ENCODE measurements at places on chromosomes 7 and 10. TPM values are rescaled to one million over a fixed set of nuclear protein-coding genes. Genes with fewer than 3 reads are reported as not detected.

- no peak for DNase-seq
These were observed 131.3 kb upstream of the NRP1 start for GRCh38 chr10:33465747-33466146.

GRCh38 chr7:98956469-98956868 is 78.1 kb downstream of the TRRAP start:
- no peak for DNase-seq

PPP1R17 gene
- not detected for total RNA-seq

DNA sequence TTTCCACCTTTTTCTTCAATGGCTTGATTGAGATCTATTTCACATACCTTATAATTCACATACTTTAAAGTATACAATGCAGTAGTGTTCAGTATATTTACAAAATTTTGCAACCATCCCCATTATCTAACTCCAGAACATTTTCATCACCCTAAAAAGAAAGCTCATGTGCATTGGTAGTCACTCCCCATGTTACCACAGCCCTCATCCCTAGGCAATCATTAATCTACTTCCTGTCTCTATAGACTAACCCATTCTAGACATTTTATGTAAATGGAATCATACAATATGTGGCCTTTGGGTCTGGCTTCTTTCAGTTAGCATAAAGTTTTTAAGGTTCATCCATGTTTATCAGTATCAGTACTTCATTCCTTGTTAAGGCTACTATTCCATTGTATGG is 214.2 kb downstream of the WDR11 start:
- no peak for DNase-seq

DNA sequence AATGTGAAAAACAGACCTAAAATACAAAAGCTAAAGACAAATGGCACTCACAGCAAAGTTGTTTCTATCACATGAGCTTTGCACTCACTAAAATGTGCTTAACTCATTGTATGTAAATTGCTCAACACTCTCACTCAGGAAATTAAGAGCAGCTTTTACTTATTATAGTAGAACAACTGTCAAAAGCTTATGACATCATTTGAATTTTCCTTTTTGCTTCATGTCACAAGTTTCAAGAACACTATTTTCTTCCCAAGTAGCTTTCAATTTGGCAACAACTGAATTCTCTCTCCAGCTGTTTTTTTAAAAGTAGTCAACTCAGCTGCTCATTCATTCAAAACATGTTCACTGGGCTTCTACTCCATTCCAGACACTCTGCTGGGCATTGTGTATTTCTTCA is 46.9 kb downstream of the ATE1 start:
- no peak for DNase-seq

DNA sequence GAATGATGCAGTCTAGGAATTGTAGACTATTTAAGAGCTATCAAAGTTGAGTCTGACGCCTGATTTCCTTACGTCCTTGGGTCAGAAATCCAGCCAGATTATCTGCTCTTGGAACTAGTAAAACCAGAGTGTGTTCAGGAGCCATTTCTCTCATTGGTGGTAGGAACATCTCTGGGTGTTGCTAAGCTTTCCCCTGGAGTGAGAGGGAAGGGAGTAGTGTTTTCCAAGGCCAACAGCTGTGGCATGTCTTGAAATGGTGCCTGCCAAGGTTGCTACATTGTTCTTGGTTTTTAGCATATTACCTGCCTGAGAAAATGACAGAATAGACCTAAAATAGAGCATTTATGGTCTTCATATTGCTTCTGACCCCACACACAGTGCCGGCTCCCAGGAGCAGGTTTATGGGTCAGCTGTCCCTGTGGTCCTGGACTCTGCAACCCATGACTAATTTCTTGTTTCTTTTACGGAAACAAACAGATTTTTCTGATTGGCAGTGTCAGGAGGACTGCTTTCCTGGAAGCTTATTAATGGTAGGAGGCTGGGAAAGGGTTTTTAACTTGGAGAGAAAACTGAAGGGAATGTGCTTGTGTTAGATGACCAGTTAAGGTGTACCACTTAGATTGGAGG is 17.5 kb downstream of the GBF1 start:
- DNase-seq, result no peak

GPRIN2 gene
- total RNA-seq, result not detected

- DNase-seq, result no peak
These were observed 277.7 kb upstream of the KAT6B start for GRCh38 chr10:74548676-74549075.

GNGT1 gene
- not detected for total RNA-seq

DNA sequence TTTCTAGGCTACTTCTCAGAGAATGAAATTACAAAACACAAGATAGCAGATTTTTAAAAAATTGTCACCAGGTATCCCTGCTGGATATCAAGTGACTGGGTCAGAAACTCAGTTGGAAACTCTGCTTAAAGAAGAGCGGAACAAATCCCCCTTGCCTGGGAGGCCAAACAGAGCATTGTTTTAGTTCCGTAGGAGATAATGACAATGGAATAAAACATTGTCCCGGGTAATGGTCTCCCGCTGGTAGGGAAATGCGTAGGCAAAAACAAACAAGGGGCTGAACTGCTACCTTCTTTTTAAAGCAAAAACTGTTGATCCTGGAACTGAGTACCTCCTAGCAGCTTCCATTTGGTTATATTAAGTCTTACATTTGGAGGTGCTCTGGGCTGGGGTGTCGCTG is 21.3 kb upstream of the VAX1 start:
- no peak for DNase-seq

DNA sequence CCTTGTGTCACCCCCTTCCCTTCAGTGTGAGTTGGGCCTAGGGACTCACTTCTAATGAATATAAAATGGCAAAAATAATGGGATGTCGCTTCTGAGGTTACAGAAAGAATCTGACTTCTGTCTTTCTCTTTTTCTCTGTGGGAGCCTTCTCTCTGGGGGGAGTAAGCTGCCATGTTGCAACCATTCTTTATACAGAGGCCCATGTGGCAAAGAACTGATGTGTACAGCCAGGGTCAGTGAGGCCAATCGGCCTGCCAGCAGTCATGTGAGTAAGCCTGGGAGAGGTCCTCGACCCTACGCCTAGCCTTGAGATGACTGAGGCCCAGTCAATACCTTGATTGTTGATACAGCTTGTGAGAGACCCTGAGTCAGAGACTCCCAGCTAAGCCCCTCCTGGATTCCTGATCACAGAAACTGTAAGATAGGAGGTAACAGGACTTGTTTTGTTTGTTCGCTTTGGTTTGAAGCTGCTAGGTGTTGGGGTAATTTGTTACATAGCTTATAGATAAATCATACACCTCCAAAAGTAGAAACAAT is 1.7 kb downstream of the TCAF1 start:
- no peak for DNase-seq

DNA sequence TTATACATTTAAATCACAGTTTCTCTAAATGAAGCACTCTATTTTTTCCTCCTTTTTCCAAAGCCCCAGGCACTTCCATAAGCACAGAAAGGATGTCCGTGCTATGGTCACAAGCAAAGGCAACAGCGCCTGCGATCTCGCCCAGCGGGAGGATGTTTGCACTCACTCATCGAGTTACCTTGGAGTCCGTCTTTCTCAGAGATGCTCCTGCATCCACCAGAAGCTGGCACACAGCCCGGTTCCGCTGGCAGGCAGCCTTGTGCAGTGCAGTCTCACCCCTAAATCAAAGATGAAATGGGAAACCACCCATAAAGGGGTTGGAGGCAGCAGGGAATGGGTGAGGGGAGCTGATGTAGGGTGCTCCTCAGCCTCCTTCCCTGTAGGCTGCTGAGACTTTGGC is 51.9 kb upstream of the PTN start:
- no peak for DNase-seq

DNA sequence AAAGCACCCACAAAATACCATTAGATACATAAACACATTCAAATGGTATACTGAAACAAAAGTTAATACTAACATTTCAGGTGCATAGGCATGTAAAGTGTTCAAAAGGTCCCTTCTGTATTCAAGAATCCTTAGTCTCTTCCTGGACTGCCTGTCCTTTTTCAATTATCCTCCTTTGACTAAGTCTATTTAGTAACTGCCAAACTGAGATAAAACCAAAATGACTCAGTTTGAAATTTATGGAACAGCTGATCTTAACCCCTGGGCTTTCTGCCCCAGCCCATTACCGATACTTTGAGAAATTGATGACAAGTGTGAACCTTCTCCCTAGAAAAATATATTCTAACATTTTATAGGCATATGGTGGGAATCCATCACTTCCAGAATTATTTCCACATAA is 5.4 kb downstream of the EPC1 start:
- DNase-seq, result no peak

DNA sequence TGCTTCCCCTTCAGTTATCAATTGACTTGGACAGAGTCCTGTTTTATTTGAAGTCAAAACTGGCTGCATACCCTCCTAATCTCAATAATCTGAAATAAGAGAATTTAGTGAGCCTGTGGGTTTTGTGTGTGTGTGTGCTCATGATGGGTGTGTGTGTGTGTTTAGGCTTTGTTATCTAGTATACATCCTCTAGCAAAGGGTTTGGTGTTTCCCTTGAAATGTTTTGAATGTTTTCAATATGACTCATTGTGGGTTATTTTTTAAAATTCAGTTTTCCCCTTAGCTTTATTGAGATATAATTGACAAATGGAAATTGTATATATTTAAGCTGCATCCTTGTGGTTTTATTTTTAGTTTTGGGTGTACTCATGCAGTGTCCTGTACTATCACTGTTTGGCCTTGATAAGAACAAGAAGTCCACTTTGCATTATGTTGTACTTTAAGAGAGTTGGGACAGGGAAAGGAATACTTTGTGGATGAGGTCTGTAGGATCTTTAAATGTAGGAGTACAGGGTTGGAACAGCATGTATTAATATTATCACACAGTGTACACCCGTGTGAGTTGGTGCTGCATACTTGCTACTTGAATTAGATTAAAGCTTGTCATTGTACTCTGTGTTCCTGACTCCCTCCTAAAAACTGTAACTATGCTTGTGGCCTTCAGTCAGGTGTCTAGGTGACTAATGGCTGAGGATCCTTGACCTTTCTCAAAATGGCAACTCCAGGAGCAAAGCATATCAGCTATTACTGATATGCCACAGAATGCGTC is 58.3 kb downstream of the VCL start:
- DNase-seq, result peak; percentile 24

DNA sequence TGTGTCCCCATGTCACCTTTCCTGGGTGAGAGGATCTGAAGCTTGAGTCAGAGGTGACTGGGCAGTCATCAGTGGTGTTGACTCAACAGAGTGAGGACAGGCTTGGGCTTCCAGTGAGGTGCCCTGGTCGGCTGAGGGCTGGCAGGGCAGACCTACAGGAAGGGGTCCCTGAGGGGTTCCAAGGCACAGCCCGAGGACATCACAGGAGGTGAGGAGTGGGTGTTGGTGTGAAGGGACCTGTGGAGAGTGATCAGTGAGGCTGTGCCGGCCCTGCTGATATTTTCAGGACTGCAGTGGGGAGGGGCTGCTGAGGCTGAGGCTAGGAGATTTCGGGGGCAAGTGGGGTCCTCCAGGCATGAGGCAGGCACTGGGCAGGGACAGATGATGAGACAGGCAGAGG is 545.5 kb downstream of the TCERG1L start:
- DNase-seq, result no peak

DNA sequence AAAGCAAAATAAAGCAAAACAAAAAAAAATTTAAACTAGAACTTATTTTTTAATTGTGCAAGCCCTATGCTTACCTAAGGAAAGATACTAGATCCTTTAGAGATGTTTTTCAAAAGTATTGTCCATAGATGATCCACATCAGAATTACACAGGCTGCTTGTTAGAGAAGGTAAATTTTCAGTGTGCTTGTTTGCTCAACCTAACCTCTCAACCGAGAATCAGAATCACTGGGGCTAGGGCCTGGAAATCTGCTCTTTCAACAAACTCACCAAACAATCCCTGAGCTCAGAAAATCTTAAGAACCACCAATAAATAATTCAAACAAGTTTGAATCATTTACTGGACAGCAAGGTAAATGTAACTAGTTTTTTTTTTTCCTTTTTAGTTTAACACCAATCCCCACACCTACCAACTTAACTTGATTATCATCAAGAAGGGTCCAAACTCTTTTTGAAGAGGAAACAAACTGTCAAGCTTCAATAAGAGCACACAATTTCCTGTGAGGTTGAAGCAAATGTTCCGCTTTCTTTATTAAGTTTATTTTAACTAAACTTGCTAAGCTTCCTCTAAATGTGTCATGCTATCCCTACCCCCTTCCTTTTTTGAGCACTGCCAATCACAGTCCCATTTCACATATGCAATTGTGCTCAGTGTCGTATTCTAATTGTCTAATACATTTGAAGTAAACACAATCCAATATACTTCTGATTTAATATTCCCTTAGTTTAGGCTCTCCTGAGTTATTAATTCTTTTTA is 7.4 kb upstream of the TSPAN33 start:
- no peak for DNase-seq

GRCh38 chr10:129780901-129781795 is 182.9 kb downstream of the EBF3 start:
- DNase-seq, result no peak

JAZF1 gene
- total RNA-seq, result 7.9 TPM

- DNase-seq, result no peak
These were observed 243.2 kb downstream of the CRPPA start for GRCh38 chr7:16178092-16178491.

GJD4 gene
- not detected for total RNA-seq

DNA sequence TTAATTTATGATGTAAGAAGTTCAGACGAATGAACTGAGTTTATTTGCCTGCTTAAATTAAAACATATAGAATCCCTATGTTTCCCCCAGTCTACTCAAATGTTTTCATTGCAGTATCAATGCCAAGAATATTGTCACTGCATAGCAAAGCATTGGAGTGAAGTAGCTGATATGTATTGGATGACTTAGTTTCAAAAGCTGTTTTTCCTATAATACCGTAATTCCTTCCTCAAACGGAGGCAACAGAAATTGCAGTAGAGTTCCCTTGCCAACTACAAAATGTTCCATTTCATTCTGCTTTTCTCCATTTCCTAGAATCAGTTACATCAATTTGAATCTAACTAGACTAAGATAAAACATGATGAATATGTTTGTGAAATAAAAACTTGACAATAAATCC is 174.1 kb downstream of the CNTNAP2 start:
- no peak for DNase-seq

DNA sequence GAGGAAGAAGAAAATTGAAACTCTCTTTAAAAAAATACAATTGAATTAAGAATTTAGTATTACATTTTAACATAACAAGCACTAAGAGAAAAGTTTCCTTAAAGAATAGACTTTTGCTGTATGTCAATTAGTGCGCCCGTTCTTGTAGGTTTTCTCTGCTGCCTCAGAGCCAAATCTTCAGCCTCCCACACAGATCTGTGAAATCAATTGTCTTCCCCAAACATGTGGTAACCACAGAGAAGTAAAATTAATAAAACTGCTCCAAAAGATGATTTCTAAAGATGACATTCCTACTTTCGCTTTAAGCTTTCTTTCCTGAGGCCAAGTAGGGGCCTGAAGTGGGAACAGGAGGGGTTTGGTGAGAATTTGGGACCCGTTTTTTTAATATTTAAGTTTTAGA is 113.2 kb upstream of the ADO start:
- no peak for DNase-seq

DNA sequence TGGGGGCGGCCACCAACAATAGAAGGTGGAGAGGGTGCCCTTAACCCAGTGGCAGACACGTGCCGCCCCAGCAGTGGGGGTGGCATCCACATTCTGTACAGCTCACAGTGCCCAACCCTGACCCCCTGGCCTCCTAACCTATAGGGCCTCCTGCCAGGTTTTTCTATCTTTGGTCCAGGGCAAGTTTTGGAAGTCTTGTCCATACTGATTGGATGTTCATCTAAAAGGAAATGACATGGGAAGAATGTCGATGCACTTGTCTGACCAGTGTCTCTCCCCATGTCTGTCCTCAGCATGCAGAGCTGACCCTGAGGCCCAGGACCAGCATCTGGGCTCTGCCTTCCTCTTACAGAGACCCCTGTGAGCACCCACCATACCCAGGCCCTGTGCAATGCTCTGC is 32.3 kb upstream of the ANTXRL start:
- DNase-seq, result no peak

Data from activated T-cell treated with anti-CD3 and anti-CD28 coated beads, Interleukin-2, amount 50 U/mL, for 72 hours (primary cell).